NCI-H446 (cell line): ENCODE measurements at places on chromosomes 16 and 17.

DNA sequence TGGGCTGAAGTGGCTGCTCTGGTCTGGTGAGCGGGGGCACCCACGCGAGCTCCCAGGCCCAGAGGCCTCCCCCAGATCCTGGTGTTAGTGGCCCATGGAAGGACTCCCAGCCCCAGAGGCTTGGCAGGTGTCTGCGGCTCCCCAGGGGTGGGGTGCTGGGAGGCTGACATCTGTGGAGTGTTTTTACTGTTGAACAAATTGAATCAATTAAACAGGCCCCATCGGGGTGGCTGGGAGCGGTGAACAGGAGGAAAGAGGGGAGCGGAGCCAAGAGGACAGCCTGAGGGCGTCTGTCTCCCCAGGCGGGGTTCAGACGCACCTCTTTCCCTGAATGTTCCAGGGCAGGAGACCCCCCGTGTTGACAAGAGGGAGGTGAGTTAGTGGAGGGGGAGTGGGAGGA lies 29.9 kb downstream of the ACTG1 start:
- no peak for DNase-seq

DNA sequence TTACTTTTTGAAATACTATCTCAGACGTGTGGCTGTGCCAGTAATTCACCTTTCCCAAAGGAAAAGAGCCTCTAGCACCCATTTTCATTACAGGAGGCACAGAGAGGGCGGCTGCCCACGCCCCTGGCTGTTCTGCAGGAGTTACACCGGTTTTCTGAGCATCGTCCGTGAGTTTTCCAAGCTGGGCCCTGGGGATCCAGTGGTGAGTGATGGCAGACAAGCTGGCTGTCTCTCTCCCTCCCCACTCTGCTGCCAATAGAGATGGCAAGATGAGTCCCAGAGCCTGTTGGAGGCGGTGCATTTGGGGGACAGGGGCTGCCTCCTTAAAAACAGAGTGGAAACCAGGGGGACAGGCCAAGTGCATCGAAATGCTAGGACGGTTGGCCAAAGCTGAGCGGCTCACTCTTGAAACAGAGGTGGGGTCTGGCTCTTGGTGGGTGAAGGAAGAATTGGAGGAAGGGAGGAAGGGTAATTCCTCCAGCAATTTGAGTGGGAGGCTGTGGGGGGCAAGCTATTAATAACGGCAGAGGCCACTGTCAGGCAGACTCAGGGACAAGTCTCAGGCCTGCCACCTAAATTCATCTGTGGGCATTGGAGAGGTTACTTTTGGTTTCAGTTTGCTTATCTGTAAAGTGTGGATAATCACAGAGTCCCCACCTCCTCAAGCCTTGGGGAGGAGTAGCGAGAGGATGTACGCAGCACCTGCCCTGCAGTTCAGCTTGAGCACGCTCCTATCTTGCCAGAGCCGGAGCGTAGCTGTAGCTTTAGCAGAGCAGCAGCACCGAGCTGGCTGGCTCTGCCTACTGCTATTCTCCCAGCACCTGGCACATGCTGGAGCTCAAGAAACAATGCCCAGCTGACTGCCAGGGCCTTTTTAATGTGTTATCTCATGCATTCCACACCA lies 7.5 kb upstream of the NOS2 start:
- DNase-seq: no peak

DNA sequence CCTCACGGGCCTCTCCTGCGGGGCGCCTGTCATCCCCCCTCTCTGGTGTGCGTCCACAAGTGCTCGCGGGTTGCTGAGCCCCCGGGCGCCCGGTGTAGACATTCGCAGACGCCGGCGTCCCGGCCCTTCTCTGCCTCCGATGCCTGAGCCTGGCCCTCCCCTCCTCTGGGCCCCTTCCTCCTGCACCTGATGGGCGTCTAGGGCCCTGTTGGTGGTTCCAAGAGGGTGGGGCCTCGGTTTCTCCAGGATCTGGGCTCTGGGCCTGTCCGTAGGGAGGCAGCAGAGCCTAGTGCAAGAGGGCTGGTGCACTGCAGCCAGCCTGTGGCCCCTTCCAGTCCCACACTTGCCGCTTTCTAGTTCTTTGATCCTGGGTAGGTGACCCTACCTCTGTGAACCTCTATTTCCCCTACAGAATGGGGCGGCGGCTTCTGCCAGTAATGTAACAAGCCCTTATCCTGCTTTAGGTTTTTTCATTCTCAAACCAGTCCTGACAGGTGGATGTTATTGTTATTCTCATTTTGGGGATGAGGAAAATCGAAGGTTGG lies 623 bp downstream of the E4F1 start:
- no peak for DNase-seq

- DNase-seq: peak; percentile 29
Measured at GRCh38 chr16:30615358-30616091, 5.3 kb upstream of the ZNF689 start.

- DNase-seq: no peak
Measured at GRCh38 chr17:37699285-37699973, 45.4 kb downstream of the HNF1B start.

DNA sequence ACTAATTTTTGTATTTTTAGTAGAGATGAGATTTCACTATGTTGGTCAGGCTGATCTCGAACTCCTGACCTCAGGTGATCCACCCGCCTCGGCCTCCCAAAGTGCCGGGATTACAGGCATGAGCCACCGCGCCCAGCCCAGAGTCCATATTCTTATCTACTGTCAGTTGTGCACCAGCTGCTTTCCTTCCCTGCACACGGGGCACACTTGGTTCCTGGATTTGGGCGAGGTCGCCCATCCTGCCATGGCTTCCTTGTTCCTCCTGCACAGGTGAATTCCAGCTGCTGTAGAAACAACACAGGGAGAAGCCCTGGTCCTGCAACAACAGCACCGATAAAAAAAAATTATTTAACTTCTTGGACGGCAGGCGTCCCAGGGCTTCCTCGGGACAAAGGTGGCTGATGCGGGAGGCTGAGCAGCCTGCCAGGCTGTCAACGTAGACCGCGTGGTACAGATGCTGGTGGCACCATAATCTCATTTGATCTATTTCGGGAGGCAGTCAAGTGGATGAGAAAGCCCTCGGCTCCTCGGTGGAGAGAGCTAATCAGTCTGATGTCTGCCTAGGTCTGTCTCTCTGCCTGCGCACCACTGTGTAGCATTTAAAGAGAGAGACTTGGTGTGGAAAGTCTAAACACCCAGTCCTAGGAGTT lies 19.1 kb downstream of the RGS9 start:
- DNase-seq: no peak

GRCh38 chr17:36907407-36907806 lies 29.9 kb upstream of the LHX1 start:
- DNase-seq: no peak

DNA sequence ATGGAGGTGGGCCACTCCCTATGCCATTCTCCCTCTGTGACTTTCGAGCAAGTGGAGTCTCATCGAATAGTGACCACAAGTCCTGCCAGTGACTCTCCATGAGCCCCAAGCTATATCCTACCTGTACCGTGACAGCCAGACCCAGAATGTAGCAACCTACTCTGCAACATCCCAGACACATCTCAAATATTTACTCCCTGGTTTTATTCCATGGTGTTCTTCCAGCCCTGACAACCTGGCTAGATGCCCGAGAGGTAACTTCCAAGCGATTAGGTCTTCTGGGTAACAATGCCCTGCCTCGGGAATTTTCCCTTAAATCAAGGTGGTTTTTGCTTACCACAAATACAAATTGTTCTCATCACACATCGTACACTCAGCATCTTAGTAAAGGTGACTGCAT lies 211.7 kb downstream of the ZFHX3 start:
- no peak for DNase-seq

DNA sequence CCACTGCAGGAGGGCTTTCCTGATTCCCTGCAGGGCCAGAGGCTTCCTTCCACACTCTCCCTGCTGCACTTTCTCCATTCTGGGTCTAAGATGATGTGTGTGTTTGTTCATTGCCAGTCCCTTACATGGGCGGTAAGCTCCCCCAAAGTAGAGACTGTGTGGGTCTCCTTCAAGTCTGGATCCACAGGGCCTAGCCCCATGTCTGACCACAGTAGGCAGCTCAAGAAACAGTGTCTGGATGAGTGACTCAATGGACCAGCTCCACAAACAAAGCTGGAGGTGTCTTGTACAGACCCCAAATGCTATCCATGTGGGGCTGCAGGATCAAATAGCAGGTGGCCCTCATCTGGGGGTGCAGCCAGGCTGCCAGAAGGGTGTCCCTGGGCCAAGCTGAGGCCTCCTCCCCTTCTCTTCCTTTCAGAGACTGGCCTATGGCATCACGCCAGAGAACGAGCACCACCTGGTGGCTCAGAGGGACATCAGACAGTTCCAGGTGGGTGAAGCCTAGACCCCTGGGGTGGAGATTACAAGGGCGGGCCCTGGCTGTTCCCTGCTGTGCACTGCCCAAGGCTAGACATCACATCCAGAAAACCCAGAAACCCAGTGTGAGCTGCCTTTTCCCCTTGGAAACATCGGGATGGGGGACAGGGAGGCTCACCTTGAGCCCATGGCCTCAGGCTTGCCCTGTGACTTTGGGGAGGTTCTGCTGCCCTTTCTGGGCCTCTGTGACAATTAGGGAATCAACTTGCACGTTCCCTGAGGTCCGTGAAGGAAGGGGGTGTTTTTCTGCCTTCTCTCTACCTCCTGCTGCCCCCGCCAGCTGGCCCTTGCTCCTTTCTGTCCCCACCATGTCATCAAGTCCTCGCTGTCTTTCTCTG lies 45.9 kb downstream of the SLC6A2 start:
- DNase-seq: no peak

DNA sequence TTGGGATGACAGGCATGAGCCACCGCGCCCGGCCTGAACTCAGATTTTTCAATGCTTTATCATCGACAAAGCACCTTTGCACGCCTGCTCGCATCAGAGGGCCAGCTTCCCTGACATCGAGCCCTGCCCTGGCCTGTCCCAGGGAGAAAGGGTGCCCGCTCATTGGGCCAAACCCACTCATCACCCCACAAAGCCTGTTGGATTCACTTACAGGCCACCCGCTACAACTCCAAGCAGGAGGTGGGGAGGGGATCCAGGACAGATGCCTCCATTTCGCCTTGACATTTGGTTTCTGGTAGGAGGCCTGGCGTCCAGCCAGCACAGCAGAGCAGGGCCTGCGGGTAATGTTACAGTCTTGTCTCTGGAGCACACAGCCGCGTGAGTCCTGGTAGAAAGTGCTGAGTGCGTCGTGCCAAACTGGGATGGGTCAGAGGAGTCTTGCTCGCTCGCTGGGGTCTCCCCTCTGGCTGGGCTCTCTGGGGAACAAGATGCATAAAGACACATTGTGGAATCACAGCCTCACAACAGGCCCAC lies 19.8 kb downstream of the SMTNL2 start:
- peak; percentile 90 for DNase-seq

GRCh38 chr17:75847614-75848522 lies 3.7 kb upstream of the UNC13D start:
- DNase-seq: no peak

DNA sequence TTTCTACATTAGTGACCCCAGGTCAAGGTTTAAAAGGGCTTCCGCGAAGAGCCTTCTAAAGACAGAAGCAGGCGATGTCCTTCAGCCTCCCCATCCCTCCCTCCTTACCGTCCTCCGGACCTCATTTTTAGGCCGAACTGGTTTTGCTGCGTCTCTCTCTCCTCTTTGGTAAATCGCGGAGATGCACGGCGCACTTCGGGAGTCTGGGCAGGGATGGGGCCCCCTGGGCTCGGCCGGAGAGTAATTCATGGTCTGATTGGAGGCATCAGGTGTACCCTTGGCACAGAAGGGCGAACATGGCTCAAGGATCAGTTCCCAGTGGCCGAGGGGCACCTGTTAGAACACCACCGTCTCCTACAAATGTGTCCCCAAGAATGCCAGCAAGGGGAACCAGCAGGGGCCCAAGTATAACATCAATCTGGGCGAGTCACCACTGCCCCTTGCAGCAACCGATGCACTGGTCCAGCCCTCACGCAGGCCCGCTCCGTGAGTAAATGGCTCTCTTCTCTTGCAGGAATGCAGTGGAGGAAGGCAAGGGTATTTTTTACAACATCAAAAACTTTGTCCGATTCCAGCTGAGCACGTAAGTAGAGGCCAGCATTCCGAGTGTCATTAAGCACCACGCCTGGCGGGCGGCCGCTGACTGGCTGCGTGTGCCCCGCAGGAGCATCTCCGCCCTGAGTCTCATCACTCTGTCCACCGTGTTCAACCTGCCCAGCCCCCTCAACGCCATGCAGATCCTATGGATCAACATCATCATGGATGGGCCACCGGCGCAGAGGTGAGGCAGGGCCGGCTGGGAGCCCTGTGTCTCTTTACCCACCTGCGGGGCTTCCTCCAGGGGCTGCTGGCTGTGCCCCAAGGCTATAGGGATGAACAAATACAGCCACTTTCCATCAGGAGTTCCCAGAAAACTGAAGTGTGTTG lies 45.6 kb downstream of the MEAK7 start:
- no peak for DNase-seq

DNA sequence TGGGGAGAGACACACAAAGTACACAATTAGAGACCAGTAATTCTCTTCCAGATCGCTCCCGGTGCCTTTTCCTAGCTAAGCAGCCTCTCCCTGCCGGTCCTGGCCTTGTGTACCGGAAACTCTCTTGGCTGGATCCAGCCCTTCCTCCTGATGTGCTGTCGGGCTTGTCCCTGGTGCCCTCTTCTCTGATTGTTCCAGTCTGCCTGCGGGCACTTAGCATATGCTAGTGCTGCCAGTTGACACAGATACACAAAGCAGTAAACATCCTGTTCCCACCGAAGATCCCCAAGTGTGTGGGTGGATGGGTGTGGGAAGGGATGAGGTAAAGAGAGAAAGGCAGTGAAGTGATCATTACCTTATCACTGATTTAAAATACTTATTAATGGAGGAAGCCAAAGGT lies 9.7 kb downstream of the HS3ST3B1 start:
- DNase-seq: no peak

- DNase-seq: no peak
Measured at GRCh38 chr17:3026125-3026855, 37.1 kb downstream of the OR1D5 start.

DNA sequence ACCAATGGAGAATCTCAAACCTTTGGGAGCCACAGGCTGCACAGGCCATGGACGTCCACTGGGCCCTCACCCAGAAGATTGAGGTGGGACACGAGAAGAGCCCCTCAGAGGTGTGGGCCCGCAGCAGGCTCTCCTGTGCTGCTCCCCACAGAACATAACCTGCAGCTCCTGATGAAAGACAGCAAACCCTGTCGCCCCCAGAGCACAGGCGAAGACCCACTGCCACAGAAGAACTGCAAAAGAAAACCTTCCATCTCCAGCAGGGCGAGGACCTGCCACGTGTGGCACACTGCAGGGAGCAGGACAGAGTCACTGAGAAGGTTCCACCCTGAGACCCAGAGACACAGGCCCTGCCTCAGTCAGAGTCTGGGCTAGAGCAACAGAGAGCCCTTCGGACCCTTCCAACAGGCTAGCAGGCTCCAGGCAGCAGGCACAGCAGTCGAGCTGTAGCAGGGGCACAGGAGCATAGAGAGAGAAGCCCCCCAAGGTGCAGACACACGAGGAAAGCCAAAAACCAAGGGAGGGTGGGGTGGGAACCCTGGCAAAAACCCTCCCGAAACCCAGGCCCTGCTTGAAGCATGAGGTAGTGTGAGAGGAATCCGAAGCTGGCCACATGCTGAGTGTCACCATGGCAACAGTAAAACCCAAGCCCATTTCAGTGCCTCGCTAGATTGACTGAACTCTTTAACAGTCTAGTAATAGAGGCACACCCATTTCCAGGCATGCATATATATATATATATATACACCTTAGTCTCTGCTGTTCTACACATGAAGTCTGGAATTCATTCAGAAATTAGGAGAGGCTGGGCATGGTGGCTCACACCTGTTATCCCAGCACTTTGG lies 60.0 kb upstream of the CHMP6 start:
- no peak for DNase-seq

- no peak for DNase-seq
Measured at GRCh38 chr16:80752541-80752940, 51.9 kb downstream of the CDYL2 start.
